ENCODE measurements at places on chromosomes 12 and 14.

- no peak for DNase-seq
Measured at GRCh38 chr12:2177003-2177402, 124.2 kb downstream of the CACNA1C start.

- DNase-seq: no peak
Measured at GRCh38 chr12:73892201-73892600, 645.4 kb upstream of the ATXN7L3B start.

- no peak for DNase-seq
Measured at GRCh38 chr12:49888461-49889151, 15.1 kb downstream of the FAIM2 start.

- no peak for DNase-seq
Measured at GRCh38 chr14:56002876-56003625, 115.2 kb upstream of the PELI2 start.

DNA sequence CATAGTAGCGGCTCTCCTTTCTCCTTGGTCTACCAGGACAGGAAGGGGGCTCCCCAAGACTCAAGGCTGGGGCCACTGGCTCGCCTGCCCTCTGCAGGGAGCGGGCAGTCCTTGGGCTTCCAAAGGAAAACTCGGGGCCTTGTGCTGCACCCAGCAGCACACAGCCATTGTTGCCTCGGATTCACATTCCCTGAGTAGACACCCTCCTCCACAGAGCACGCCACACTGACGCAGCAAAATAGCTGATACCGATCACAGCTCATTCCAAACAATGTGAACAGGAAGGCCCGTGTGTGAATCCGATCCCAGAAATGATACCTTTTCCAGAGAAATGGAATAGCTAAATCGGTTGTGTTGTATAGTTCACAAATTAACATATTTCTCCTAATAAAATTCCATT, 65.1 kb upstream of the DYNC1H1 start:
- DNase-seq: no peak

- no peak for DNase-seq
Measured at GRCh38 chr14:50352584-50352983, 40.5 kb downstream of the DMAC2L start.

DNA sequence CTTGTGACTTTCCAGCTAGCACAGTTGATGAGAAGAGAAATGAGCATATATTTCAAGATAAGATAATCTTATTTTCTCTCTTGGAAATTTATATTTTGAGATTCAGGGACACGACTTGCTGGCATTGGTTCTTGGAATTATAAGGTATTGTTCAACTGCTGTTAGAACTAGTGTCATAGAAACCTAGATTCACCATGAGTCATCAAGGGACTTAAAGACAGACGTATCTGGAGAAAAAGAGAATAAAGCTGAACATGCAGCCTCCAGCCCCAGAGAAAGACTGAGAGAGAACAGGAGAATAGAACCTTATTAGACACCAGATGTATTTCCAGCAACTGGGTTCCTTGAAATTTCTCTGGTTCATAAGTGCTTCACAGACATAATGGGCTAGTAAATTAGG, 194.4 kb upstream of the PPFIA2 start:
- no peak for DNase-seq

- DNase-seq: no peak
Measured at GRCh38 chr12:53726946-53727309, 324 bp downstream of the CALCOCO1 start.

- no peak for DNase-seq
Measured at GRCh38 chr12:11630046-11630706, 19.3 kb upstream of the ETV6 start.

DNA sequence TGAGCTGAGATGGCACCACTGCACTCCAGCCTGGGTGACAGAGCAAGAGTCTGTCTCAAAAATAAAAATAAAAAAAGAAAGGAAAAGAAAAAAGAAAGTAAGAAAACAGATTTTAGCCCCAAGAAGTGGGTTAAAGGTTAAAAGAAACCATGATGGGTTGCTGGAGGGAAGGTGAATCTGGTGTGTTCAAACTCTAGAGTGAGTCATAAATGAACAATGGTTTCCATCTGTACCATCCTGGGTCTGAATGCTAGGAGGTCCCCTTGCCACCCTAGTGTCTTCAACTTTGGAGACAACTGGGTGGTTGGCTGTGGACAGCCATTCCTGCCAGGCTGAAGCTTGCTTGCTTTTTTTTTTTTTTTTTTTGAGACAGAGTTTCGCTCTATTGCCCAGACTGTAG, 1.6 kb upstream of the RPS26 start:
- DNase-seq: no peak

DNA sequence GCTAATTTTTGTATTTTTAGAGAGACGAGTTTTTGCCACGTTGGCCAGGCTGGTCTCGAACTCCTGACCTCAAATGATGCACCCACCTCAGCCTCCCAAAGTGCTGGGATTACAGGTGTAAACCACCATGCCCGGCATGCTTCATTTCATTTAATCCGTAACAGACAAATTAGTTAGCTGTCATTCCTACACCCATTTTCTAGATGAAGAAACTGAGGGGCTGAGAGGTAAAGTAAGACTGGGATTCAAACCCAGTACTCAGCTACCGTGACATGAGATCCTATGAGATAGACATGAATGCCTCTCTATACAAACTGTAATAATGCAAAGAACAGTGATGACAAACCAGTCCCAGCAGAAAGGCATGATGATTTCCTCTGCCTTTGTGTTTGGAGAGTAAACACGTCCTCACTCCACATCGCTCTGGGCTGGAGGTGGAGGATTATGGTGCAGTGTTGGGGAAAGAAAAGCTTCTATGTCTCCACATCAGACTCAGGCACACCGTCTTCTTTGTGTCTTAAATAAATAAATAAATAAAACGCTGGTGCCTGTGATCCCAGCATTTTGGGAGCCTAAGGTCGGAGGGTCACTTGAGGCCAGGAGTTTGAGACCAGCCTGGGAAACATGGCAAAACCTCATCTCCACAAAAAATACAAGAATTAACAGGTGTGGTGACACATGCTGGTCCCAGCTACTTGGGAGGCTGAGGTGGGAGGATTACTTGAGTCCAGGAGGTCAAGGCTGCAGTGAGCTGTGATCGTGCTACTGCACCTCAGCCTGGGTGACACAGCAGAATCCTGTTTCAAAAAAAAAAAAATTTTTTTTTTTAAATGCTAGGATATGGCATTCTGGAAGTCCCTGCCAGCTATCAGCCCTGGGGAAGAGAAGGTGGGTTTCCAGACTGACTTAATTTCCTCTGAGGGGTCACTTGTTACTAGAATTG, 10.5 kb downstream of the VSX2 start:
- DNase-seq: no peak

- DNase-seq: no peak
Measured at GRCh38 chr12:60689137-60689536, 1093.3 kb downstream of the SLC16A7 start.

GRCh38 chr12:43728117-43728516, 30.5 kb downstream of the PUS7L start:
- peak; percentile 16 for DNase-seq

DNA sequence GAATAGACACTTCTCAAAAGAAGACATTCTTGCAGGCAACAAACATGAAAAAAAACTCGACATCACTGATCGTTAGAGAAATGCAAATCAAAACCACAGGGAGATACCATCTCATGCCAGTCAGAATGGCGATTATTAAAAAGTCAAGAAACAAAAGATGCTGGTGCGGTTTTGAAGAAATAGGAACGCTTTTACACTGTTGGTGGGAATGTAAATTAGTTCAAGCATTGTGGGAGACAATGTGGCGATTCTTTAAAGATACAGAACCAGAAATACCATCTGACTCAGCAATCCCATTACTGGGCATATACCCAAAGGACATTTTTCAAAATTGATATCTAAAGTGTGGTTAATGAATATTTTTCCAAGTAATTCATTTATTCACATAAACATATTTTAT, 39.6 kb upstream of the LIN7A start:
- no peak for DNase-seq

- no peak for DNase-seq
Measured at GRCh38 chr12:1845427-1845826, 25.1 kb downstream of the LRTM2 start.

- DNase-seq: no peak
Measured at GRCh38 chr12:21483531-21483930, 17.9 kb downstream of the RECQL start.

- DNase-seq: no peak
Measured at GRCh38 chr14:64692986-64693809, 11.0 kb upstream of the PLEKHG3 start.

DNA sequence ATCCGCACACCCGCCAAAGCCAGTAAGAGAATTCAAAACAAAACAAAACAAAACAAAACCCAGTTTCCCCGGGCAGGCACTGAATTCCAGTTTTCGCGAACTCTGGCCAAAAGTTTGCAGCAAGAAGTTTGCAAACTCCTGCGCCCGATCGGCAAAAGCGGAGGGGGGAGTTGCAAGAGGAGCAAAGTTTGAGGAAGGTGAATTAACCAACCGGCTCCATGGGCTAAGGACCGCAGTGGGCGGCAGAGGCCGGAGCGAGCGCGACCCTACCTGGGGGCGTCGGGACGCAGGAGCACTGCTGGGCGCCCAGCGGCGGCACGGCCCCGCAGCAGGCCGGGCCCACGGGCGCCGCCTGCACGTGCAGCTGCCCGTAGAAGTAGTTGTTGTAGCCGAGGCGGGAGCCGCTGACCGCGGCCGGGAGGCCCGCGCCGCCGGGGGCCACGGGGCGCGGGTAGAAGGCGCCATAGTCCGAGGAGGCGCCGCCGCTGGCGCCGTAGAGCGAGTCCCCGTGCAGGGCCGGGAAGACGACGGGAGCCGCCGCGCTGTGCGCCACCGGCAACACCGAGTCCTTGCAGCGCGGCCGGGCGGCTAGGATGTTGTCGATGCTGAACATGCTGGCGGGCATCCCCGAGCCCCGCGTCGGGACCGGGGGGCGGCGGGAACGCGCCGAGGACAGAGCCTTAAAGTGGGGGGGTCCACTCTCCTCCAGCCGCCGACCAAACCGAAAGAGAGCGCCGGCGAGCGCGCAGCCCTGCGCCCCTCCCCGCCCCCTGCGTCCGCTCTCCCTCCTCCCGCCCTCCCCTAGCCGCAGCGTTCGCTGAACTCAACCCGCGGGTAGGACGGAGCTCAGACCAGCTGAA, at the start of gene GSC:
Gene GSC, minus strand, starts transcription at position 723 of the 860 bp plus-strand sequence. Its CDS starts 98 bp downstream, at position 625.
- no peak for DNase-seq

- DNase-seq: no peak
Measured at GRCh38 chr12:7431993-7432685, 11.8 kb downstream of the CD163L1 start.

GRCh38 chr14:104688505-104689108, 811 bp upstream of the INF2 start:
- no peak for DNase-seq
